Esophagus muscularis mucosa (tissue), 4 donors: ENCODE measurements at places on chromosomes 13 and 19.

GRCh38 chr13:48624858-48625257, 28.9 kb upstream of the CYSLTR2 start:
- no peak for DNase-seq

DNA sequence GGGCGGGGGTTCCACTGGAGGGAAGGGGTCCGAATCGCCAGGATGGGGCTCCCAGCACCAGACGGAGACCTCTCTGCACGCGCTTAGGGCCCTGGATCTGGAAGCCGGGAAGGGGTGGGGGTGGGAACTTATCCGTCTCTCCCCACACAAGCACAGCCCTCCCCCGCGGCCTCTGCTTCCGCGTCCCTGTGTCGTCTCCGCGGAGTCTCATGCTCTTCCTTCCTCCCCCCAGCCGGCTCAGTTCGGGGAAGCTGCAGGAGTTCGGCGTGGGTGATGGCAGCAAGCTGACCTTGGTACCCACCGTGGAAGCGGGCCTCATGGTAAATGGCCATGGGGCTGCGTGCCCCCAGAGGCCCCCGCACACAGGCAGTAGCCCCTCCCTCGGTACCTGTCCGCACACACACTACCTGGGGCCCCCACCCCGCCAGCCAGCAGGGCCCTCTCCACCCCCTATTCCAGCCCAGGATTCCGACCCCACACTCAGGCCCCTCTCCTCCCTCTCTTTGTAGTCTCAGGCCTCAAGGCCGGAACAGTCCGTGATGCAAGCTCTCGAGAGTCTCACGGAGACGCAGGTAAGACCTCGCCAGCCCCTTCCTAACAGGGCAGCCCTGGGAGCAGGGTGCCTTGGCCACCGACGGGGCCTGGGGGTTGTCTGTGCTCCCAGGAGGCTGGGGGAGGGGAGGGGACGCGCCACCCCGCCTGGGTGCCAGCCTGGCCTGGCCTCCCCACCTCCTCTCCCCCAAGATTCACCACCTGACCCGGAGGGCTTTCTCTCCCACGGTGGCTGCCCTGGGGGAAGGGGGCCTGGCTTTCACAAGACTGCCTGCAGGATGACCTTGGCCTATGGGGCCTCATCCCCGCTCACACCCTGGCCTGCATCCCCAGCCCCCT, 3.2 kb downstream of the MIDN start:
- no peak for DNase-seq

- no peak for DNase-seq
Observed at GRCh38 chr13:70896136-70896535, 787.9 kb upstream of the KLHL1 start.

GRCh38 chr13:101529422-101529821, 76.9 kb downstream of the ITGBL1 start:
- DNase-seq: no peak

GRCh38 chr13:75687150-75687763, 51.1 kb downstream of the LMO7 start:
- no peak for DNase-seq

- no peak for DNase-seq
Observed at GRCh38 chr13:111999352-111999751, 67.6 kb upstream of the SOX1 start.

DNA sequence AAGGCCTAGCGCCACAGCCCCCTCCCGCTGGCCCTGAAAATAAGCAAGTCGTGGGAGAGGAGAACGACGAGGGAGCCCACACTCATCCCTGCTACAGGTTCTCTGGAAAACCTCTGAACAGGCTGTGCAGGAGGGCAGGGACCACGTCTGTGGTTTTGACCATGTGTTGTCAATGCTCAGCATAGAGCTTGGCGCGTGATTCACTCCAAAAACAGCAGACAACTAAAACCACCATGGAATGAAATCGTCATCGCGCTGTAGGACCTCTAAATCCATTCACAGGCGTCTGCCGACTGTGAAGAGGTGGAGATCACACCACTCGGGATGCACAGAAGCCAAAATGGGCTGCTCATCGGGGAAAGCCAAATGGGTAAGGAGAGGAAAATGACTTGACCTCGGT, 121.3 kb downstream of the COL4A1 start:
- no peak for DNase-seq

DNA sequence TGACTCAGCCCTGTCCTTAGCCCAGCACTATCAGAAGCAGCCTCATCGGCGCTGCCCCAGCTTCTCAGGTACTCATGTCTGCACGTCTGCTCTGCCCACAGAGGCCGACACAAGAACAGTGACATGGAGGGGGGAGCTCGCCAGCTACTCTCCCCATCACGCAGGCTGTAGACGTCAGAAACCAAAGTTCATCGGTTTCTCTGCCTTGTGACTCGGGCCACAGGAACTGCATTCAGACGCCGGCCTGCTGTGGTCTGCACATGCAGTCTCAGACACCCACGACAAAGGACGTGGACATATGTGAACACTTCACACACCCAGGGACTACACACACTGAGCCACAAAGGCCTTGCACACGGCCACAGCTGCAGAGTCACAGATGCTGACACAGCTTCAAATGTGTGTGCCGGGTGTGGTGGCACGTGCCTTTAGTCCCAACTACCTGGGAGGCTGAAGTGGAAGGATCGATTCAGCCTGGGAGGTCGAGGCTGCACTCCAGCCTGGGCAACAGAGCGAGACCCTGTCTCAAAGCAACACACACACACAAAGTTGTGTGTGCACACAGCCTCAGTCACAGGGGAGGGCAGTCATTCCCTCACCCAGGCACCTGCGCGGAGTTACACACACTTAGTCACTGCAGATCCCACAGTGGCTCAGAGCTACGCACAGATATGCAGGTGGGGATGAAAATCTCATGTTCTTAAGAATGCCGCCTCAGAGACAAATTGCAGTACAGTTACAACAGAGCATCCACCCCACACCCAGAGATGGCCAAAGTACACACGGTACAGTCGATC, 4.9 kb upstream of the ZFP36 start:
- DNase-seq: no peak

GRCh38 chr13:78827471-78827870, 168.5 kb upstream of the OBI1 start:
- DNase-seq: no peak
